Uterus (tissue), 4 donors: ENCODE measurements at places on chromosomes 6 and 20. TPM values are rescaled to one million over a fixed set of nuclear protein-coding genes. Genes with fewer than 3 reads are reported as not detected.

RPL7L1 gene
- 62.9 TPM for total RNA-seq

DNA sequence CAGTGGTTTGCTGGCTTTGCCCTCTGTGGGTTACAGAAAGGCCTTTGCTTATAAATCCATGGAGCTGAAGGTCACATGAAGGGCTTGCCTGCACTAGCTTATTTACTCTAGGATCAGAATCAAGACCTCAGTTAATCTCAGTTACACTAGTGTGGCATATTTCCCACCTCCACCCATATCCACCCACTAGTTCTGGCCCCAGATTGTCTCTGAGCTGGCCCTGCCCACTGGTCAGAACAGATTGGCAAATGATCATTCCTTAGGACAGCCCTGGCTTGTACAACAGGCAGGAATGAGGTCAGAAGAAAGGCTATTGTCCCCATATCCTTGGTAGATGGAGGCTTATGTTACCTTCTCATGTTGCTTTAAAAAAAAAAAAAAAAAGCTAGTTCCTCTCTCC is 33.3 kb upstream of the SASH1 start:
- no peak overlapping the region for H3K27ac ChIP-seq
- no peaks in the 10 kb centered on the region for H3K36me3 ChIP-seq
- H3K4me3 ChIP-seq: no peak overlapping the region
- H3K27me3 ChIP-seq: no peaks in the 10 kb centered on the region
- H3K4me1 ChIP-seq: no peaks in the 10 kb centered on the region

DNA sequence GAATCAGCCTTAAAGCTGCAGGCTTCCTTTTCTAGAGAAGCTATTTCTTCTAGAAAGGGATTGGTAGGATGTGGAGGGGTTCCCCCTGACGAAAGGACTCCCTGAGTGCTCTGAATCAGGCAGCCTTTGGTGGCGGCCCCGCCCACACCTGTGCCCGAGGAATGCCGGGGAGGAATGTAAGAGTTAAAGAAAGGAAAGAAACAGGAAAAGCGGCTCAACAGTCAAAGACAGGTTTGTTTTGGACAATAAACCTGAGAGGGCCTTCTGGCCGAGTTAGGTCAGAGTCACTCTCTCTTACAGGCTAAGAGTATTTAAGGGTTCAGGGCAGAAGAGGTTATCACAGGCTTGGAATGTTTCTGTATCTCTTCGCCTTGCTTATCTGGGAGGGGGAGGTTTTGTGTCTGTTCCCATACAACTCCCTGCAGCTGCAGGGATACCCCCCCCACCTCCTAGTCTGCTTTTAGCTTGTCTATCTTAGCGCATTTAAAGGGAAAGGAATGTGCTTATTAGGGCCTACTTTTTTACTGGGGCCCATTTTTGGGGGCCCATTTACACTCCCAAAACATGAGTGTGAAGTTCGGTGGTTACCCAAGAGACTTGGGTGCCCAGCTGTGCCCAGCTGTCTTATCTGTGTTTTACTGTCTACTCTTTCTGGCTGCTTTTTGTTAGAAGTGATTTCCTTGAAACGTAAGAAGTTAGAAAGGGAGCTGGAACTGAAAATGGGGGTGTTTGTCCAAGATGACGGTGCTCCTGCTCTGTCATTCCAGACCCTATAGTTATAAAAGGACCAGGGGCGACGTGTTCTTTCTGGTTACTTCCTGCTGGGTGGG is 32.8 kb downstream of the DYNLT1 start:
- no peaks in the 10 kb centered on the region for H3K36me3 ChIP-seq
- no peaks in the 10 kb centered on the region for H3K27me3 ChIP-seq
- H3K4me1 ChIP-seq: peaks cover 7% of the 10 kb centered on the region
- no peak overlapping the region for H3K4me3 ChIP-seq
- DNase-seq: no peak
- peak overlapping the region; percentile 59 for H3K27ac ChIP-seq

SLC22A7 gene
- total RNA-seq: not detected

DNA sequence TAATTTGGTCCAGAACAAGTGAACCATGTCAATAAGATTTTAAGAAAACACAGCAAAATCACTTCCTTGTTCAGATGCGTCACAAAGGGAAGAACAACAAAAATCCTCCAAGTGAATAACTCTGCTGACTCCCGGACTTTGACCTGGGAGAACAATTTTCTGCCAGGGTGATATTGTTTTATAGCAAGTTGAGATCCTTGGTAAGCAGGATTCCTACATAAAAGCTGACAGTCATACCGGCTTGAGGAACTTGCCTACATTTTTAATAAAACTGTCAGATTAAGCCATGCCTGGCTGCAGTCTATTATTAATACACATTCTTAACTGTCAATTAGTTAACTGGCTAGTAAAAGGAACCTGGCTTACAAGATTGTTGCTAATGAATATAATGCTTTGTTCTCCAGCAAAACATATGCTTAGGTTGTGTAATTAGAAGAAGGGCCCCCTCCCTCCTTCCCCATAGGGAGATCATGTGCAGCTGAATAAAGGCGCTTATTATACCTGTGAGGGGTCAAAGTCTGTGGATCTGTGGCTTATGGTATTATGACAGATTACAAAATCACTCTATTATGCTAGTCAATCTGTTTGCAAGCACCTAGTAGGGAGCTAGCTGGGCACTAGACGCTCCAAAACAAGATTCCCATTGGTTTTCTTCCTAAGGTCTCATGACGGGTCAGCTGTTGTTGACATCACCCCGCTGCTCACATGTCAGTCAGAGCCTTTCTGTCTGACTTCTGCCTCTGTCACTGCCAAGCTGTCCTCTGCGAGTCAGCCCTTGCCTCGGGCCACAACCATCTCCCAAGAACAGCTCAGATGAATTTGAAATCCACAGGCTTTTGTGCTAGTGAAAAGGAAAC is 44.6 kb upstream of the SEC63 start:
- H3K4me1 ChIP-seq: no peaks in the 10 kb centered on the region
- H3K4me3 ChIP-seq: no peak overlapping the region
- no peak overlapping the region for H3K27ac ChIP-seq
- H3K27me3 ChIP-seq: no peaks in the 10 kb centered on the region

ADTRP gene
- not detected for total RNA-seq

FRK gene
- 1.8 TPM for total RNA-seq

RRBP1 gene
- total RNA-seq: 13.2 TPM

- no peaks in the 10 kb centered on the region for H3K36me3 ChIP-seq
- H3K4me1 ChIP-seq: no peaks in the 10 kb centered on the region
- no peak overlapping the region for H3K27ac ChIP-seq
- DNase-seq: no peak
- no peak overlapping the region for H3K4me3 ChIP-seq
Measured at GRCh38 chr6:150738092-150738629, 127.3 kb upstream of the MTHFD1L start.

DNA sequence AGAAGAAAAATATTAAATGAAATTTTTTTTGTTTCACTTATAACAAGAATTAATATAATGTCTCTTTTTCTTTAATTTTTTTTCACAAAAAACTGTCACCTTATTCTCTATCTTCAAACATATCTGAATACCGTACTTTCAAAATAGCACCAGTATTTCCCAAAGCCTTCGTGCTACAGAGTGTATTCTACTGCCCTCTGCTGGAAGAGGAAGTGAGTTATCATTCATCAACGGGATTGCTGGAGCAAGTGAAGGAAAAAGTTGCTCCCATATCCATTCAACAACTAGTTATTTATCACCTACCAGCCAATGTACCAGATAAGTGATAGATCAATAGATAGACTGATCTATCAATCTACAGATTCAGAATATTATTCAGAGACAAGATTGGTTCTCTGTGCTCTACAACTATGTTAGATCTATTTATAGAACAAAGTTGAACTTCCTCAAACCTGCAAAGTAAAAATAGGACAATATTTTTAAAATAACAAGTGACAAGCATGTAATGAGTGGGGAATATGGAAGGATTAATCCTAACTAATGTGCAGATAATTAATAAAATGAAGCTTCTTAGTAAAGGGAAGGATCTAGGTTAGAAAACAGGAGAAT is 26.7 kb upstream of the TFAP2B start:
- no peaks in the 10 kb centered on the region for H3K4me1 ChIP-seq
- DNase-seq: no peak
- H3K36me3 ChIP-seq: no peaks in the 10 kb centered on the region
- H3K27ac ChIP-seq: no peak overlapping the region

FAM83C gene
- not detected for total RNA-seq

DNA sequence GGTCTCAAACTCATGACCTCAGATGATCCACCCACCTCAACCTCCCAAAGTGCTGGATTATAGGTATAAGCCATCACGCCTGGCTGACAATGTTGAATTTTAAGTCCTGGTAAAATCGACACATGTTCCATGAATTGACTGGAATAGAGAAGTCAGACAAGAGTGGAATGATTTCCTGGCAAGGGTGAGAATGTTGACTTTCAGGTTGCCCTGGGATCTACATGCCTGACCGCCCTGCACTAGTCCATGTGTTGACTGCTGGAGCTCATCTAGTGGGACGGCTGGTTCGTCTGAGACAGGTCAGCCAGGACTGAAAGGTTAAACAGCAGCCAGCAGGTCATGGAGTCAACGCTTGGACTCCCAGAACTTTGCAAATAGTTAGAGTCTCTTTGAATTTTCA is 88.8 kb downstream of the SASH1 start:
- no peak for DNase-seq
- H3K36me3 ChIP-seq: no peaks in the 10 kb centered on the region
- no peak overlapping the region for H3K4me3 ChIP-seq
- peak overlapping the region; percentile 58 for H3K27ac ChIP-seq
- H3K27me3 ChIP-seq: no peaks in the 10 kb centered on the region

DNA sequence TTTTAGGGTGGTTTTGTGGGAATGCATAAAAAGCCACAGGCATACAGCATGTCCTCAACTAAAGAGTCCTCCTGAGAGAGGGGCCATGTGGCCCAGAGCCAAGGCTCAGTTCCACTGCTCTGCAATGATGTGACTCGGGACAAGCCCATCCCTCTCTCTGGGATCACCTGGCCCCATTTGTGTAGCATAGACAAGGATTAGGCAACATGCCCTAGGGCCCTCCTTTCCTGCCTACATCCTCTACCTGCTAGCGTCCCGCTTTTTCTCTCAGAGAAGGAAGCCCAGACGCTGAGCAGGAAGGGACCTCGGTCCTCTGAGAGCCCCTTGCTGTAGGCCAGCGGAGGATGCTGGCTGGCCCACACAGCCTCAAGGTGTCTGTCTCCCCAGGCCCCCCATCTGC is 8.8 kb downstream of the TGM2 start:
- H3K27me3 ChIP-seq: no peaks in the 10 kb centered on the region
- no peak for DNase-seq
- no peaks in the 10 kb centered on the region for H3K36me3 ChIP-seq
- H3K27ac ChIP-seq: peak overlapping the region; percentile 85

GRCh38 chr20:53872081-53872541 is 198.3 kb downstream of the BCAS1 start:
- H3K4me3 ChIP-seq: no peak overlapping the region
- H3K4me1 ChIP-seq: no peaks in the 10 kb centered on the region
- H3K36me3 ChIP-seq: no peaks in the 10 kb centered on the region
- peak overlapping the region; percentile 32 for H3K27ac ChIP-seq

GRCh38 chr6:22432060-22432459 is 135.2 kb upstream of the PRL start:
- no peak for DNase-seq
- no peak overlapping the region for H3K4me3 ChIP-seq
- H3K36me3 ChIP-seq: no peaks in the 10 kb centered on the region
- H3K27me3 ChIP-seq: no peaks in the 10 kb centered on the region
- no peaks in the 10 kb centered on the region for H3K4me1 ChIP-seq
- H3K27ac ChIP-seq: no peak overlapping the region

DNA sequence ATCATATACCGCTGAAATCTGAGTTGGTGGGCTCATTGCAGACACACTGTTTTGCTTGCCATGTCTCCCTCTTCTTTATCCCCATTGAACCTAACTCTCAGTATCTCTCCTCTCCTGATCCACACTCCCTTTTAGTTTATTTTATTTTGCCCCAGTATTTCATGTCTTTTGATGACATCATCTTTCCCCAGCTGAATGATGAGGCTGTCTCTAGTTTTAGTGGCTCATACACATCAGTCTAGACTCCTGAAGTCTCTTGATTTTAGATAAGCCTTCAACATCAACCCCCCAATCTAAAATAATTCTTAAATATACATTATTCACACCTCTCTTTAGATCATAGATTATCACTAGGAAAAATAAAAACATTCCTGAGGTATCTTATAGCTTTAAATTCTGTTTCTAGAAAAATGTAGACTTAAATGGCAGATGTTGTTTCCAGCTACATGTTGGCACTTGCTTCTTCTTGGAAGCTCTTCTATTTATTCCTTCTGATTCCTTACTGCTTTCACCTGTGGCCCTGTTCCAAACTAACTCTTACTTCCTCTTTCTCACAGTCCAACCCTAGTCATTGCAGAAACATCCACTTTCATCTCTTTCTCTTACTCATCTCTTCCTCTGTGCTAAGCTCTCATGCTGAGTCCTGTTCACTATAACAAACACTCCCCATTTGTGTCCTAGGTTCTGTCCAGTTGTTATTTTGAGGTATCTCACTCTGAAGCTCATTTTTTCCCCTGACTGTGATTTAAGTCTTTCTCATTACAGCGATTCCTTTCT is 191.9 kb upstream of the SLC35B3 start:
- no peak overlapping the region for H3K27ac ChIP-seq
- no peak overlapping the region for H3K4me3 ChIP-seq
- H3K27me3 ChIP-seq: no peaks in the 10 kb centered on the region
- H3K4me1 ChIP-seq: no peaks in the 10 kb centered on the region

GRCh38 chr6:109861946-109862345 is 116.2 kb upstream of the GPR6 start:
- H3K27ac ChIP-seq: no peak overlapping the region
- H3K4me1 ChIP-seq: no peaks in the 10 kb centered on the region
- H3K27me3 ChIP-seq: no peaks in the 10 kb centered on the region

- DNase-seq: no peak
- H3K27me3 ChIP-seq: no peaks in the 10 kb centered on the region
- H3K36me3 ChIP-seq: no peaks in the 10 kb centered on the region
Measured at GRCh38 chr6:157285422-157285779, 37.9 kb downstream of the TMEM242 start.

- no peak overlapping the region for H3K27ac ChIP-seq
- no peak overlapping the region for H3K4me3 ChIP-seq
- H3K4me1 ChIP-seq: no peaks in the 10 kb centered on the region
- no peaks in the 10 kb centered on the region for H3K36me3 ChIP-seq
- DNase-seq: no peak
- no peaks in the 10 kb centered on the region for H3K27me3 ChIP-seq
Measured at GRCh38 chr20:46351357-46352058, 43.2 kb upstream of the CDH22 start.

PCIF1 gene
- total RNA-seq: 50.9 TPM

DNA sequence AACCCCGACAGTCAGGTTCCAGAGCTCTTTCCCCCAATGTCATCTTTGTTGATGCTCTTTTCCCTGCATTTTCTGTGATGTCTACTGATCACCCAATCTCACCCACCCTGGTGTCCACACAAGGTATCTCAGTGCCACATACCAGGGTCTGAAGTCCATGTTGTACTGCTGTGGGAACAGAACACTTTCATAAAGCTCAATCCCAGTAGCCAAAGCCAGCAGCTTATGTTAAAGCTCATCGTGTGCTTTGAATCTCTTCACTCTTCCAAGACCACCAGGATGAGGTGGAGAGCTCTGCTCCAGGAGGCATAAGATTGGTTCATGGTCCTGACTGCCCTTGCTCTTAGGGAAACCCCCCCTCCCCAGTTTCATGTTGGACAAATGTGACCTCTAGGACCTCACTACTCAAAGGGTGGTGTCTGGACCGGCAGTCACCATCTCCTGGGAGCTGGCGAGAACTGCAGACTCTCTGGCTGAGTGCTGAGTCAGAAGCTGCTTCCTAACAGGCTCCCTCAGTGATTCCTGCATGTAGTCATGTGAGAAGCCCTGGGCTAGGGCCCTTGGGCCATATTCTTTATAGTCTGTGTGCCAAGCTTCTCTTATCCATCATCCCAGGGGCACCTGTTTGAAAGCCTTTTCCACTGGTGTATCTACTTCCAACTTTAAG is 13.4 kb upstream of the CPNE5 start:
- no peaks in the 10 kb centered on the region for H3K4me1 ChIP-seq
- no peak overlapping the region for H3K4me3 ChIP-seq
- H3K27me3 ChIP-seq: no peaks in the 10 kb centered on the region
- peak overlapping the region; percentile 74 for H3K27ac ChIP-seq
- peak; percentile 42 for DNase-seq
